Stimulated activated CD4-positive, alpha-beta T cell treated with anti-CD3 and anti-CD28 coated beads, TNF-alpha, amount 100 ng/mL, for 48 hours (primary cell): ENCODE measurements at places on chromosomes 3 and 15.

DNA sequence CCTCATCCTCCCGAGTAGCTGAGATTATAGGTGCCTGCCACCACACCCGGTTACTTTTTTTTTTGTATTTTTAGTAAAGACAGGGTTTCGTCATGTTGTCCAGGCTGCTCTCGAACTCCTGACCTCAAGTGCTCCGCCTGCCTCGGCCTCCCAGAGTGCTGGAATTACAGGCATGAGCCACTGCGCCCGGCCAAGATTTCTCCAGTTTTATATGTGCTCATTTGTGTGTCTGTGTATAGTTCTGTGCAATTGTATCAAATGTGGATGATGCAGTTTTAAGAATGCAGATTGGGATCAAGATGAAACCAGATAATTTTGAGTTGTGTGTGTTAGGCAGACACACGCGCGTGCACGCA lies 68.3 kb downstream of the SLCO3A1 start:
- no peak for DNase-seq

DNA sequence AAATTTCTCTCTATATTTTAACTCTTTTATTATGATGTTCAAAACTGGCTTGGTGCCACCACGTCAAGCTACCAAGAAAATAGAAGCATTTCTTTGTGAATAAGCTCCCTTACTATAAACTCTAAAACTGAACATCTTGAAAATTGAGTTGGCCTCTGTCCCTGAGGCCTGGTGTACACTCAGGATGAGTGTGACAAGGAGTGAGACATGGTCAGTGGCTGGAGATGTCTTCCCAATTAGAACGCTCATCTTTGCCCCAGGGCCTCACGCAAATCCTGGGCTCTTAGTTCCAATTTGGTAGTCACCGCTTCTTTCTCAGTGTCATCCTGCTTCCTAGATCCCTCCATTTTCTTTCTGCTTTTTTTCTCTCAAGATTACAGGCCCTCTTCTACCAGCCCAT lies 26.2 kb downstream of the SLC2A2 start:
- DNase-seq, result no peak

- no peak for DNase-seq
These were observed 165.5 kb upstream of the FEZF2 start for GRCh38 chr3:62538691-62539356.

DNA sequence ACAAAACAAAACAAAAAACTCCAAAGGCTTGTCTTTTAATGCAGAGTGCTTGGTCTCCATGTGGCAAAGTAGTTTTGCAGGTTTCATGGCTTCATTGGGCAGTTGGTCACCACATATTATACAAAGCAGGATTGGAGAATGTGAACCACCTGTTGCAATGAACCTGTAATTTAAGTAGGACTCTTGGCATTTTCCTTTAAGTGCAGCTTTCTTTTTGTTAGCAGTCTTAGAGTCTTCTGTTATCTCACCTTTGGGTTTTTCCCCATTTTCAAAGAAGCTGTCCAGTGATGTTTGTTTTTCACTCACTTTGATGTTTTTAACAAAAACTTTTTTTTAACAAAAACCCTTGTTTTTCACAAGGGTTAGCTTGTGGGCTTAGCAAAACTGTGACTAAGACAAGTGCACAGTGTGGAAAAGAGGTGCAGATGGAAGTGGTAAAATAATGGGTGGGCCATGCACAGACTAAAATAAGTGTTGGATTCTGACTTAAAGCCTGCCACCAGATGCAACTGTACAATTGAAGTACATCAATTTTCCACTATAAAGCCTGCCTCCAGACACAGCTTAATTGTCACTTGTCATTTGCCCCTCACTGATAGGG lies 2.9 kb upstream of the PLSCR1 start:
- no peak for DNase-seq

GRCh38 chr3:137761563-137762503 lies 2.3 kb upstream of the SOX14 start:
- no peak for DNase-seq

GRCh38 chr3:189301479-189301878 lies 129.7 kb downstream of the TPRG1 start:
- no peak for DNase-seq

GRCh38 chr15:47473832-47474231 lies 243.5 kb upstream of the SEMA6D start:
- no peak for DNase-seq

- DNase-seq, result no peak
These were observed 241.1 kb upstream of the GADL1 start for GRCh38 chr3:31135546-31135945.

DNA sequence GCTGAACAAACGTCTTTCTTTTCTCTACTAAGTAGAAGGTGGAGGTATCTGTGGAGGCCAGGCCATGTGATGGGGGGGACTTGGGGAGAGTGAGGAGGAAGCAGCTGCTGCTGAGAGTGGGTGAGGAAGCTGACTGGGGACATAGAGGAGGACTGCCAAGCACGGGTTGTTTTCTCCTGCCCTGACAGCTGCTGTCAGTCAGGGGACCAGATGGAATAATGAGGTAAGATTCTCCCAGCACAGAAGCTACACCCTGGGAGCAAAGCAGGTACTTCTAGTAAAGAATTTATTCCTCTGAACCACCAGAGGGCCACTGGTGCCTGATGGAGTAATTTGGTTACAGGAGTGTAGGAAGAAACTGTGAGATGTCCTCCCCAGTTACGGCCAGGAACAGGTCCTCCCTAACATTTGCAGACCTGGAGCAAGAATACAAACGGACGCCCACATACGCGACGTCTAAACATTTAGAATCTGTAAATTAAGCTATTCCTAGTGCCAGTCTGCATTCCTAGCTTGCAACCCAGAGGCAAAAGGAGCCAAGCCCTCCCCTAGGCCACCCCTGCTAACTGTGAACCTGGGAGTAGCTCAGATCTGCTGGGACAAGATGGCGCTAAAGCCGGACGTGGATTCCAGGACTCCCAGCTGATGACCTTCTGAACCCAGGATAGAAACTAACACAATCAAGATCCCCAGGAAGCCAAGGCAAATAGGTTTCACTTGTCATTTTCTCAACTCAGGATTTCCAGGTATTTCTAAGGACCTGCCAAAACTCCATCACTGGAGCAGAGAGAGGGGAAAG lies 14.8 kb downstream of the CRYGS start:
- DNase-seq, result no peak

DNA sequence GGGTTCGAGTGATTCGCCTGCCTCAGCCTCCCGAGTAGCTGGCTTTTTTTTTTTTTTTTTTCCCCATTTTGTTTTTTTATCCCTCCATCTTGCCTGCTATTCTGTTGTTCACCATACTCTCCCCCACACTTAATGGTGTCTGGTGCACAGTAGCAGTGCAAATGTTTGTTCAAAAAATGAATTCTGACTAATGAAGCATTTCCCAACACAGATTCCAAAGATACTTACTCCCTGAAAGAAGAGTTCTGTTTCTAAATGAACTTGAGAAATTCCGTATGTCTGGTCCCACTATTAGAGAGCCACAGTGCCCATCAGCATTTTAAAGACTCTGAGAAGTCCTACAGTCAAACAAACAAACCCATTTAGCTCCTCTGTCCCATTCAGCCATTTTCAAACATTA lies 9.5 kb downstream of the EDEM1 start:
- DNase-seq, result no peak

DNA sequence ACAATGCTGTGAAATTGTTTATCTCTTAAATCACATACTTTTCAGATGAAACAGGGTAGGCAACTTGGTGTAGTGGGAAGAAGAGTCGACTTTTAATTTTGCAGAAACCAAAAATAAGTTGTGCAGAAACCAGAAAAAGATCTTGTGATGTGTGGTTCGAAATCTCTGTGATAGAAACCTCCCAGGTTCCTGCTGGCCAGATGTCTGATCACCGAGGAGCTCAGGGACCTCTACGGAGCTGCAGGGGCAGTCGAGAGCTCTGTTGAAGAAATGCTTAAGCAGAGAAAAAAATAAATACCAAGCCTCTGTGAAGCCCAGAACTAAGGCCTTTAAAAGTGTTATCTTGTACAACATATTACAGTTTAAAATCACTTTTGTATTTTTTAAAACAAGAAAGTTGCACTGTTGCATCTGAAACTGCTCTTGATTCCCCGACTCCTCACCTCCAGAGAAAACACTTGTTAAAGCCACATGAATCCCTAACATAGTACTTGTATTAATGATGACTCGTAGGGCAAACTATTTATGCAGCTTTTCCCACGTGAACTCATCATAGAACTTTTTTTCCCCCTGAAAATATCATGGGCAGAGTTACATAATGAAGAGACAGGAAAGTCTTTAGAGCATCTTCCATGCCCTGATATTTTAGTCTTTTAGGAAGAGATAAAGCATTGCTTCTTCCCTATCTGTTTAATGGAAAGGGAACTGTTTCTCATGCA lies 51.3 kb downstream of the CCK start:
- no peak for DNase-seq

- no peak for DNase-seq
These were observed 125.3 kb downstream of the SUCNR1 start for GRCh38 chr3:151998744-151999143.

DNA sequence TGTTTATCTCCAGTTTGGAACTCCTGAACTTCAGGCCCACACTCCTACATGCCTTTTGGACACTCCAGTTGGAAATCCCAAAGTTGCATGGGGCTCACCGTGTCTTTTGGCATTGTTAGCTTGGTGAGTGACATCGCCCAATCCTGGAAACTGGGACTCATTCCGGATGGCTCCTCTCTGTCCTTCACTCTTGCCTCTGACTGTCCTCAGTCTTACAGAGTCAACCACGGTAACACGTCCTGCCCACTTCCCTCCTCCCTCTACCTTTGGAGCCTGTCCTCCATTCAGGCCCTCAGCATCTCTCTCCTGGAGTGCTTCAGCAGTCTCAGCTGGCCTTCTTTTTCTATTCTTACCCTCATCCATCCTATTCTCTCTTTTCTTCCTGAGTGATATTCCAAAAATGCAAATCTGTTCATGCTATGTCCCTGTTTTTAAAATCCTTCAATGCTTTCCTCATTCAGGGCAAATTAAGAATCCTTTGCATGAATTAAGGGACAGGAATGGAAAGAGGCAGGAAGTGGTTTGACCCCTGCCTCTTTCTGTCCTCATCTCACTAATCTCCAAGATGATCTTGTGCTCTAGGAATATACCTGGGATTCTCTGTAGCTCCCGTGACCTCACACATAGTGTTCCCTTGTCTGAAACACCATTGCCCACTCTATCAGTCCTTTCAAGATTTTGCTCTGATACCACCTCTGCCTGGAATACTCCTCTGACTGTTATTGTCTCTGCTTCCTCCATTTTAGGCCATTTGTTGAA lies 42.5 kb downstream of the LPP start:
- no peak for DNase-seq

- DNase-seq, result no peak
These were observed 160.0 kb upstream of the TLE3 start for GRCh38 chr15:70257573-70258248.

DNA sequence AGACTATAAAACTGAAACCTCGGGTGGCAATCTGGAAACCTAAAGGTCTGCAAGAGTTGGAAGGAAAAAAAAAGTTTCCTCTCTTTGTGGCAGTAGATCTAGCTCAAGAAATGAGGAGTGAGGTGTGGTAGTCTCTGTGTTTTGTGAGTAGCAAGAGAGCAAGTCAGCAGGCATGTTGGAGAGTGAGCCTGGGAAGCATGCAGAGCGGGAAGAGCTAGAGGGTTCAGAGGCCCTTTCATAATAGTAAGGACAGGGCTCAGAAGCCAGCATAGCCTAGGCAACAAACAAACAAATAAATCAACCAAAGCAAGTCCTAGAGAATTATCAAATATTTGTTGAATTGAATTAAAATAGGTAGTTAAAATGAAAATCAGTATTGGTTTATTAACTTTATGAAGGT lies 189.7 kb upstream of the CBLB start:
- DNase-seq, result no peak

DNA sequence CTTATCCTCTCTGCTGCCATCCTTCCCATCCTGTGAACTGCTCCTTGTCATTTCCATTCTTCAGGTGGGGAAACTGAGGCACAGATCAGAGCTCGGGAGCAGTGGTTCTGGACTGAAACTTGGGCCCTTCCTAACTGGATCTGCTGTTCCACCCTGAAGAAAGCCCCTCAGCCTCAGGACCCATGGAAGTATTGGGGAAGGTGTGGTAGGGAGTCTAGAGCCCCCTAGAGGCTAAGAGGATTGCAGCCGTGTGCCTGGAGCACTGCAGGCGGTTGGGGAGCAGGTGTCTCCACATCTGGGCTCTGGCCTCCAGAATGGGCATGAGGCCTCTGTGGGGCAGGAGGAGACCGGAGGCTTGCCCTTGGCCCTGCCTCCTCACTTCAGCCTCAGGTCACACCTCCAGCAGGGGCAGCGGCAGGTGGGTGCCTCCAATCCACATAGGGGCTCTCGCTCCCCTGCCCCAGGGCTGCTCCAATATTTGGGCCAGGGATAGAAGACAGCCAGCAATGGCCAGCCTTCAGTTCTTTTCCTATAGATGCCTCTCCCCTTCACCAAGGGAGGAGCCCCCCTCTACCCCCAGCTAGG lies 28.1 kb downstream of the DNAJB8 start:
- DNase-seq, result no peak

DNA sequence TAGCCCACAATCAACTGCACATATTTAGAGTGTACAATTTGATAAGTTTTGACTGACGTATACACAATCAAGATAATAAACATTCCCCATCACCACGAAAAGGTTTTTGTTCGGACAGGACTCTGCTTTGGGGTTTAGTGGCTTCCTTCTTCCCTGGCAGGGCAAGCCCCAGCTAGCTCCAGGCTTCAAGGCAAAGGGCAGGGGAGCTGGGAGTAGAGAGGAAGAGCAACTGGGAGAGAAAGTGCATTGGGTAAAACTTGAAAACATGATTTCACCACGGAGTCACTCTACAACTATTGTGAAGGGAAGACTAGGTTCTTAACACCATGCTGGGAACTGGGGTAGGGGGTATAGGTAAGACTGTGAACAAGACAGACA lies 185.1 kb upstream of the UBE2E1 start:
- no peak for DNase-seq

- DNase-seq, result no peak
These were observed 8.0 kb downstream of the SENP2 start for GRCh38 chr3:185594073-185594472.

DNA sequence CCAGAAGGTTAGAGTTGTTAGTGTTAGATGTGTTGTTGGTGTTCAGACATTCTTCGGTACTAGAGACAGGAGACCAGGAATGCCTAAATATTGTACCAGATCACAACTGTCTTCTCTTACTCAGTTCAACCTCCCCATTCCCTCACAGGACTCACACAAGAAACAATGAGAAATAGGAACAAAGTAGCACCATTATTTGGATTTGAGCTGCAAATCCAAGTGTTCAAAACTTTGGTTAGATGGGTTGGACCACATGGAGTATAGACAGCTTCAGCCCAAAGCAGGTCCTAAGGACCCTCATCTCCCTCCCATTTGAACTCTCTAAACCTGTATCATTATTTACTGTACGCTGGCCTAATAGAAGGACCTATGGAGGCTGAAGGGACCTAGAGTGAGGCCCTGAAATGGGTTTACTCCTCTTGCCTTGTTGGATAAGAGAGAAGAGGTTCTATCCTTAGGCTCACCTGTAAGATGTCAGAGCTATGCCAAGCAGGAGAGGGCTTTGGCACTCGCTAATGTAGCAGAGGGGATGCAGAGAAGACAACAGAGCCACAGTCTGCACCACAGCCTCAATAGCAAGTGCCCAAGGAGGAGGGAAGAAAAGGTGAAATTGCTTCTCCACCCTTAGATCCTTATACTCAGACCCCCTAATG lies 70.9 kb downstream of the FNDC3B start:
- DNase-seq, result no peak
